ENCODE measurements at places on chromosomes 7 and 10. TPM values are rescaled to one million over a fixed set of nuclear protein-coding genes. Genes with fewer than 3 reads are reported as not detected.

Gene OR13A1
- not detected for polyA plus RNA-seq

Gene HTR7
- 0.13 TPM for polyA plus RNA-seq

Gene UNCX
- not detected for polyA plus RNA-seq

Gene GBF1
- polyA plus RNA-seq, result 34.6 TPM

Gene AASS
- polyA plus RNA-seq, result 37.7 TPM

GRCh38 chr10:99161165-99161564 lies 74.5 kb downstream of the HPSE2 start:
- DNase-seq, result no peak

DNA sequence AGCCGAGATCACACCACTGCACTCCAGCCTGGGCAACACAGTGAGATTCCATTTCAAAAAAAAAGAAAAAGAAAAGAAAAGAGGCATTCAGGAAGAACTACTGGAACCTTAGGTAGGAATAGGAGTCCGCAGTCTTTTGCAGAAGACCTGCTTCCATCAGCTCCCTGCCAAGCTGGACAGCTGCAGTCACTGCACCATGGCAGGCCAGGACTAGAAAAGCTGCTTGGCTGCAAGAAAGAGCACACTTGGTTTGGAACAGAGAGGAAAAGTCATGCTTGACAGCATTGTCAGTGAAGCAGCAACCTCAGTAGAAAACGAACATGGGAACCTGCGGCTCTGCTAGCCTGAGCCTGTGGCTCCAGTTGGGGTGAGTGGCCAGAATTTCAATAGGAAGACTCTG lies 104.3 kb downstream of the MARCHF5 start:
- DNase-seq, result no peak

GRCh38 chr10:23345861-23346260 lies 1.3 kb upstream of the C10orf67 start:
- DNase-seq, result no peak

DNA sequence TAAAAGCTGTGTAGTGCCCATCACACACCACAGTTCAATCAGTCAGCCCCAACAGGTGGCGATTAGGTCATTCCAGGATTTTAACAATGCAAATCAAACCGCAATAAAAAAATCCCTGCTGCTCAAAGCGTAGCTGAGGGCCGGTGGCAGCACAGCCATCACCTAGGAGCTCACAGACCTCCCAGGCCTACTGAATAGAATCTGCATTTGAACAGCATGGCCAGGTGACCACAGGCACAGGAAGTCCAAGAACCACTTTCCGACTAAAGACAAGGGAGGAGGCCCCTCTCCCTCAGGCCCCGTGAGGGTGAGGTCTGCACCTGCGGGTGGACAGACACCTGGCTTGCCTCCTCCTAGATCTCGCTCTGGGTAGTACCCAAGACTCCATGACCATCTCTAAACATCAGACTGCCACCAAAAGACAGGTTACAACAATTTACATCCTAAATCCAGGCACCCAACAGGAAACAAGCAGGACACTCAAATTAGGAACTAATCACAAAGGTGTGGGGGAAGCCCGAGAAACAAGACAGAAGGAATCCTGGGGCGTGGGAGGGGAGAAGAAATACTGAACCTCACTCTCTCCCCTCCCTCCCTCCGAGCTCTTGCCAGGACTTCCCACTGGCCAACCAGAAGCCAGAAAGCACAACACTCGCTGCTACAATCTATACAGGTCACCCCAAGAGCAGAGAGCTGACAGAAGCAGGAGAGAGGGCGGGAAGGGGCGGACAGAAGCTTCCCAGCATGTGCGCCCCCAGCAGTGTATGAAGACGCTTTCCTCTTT lies 19.2 kb downstream of the GNA12 start:
- DNase-seq, result no peak

- DNase-seq, result no peak
These were observed 152.1 kb downstream of the HIBADH start for GRCh38 chr7:27510541-27510940.

- DNase-seq, result no peak
These were observed 2.1 kb downstream of the ENTPD7 start for GRCh38 chr10:99661377-99661763.

DNA sequence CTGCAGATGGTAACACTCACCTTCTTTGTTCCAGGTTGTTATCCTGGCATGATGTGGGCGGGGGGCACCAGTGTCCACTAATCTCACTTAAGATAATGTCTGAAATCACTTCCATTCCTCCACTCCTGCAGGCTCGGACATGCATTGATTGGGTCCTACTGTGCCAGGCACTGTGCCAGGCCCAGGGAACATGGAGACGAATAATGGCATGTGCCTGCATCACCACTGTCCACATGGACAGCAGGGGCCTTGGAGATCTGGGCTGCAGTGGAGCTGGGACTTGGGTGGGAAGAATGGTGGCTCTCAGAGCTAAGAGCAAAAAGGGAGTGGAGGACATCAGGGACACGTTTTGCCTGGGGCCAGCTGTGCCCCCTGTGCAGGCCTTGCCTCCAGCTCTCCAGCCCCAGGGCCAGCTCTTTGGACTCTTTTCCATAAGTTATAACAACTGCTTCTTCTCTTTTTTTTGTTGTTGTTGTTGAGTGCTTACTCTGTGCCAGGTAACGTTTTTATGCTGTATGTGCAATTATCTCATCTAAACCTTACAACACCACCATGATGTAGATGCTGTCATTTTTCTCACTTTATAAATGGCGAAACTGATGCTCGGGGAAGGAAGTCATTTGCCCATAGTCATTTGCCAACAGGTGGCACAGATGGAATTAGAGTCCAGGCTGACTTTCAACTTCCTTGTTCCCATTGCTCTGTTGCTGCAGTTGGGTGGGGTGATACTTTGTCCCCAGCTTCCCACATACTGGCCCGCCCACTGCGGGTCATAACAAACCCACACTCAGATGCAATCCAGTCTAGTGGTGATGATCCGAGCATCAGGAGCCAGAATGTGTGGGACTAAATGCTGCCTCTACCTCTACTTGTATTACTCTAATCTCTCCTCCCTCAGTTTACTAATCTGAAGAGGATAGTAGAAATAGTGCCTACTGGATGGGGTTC lies 19.1 kb downstream of the PLPP4 start:
- no peak for DNase-seq

- DNase-seq, result no peak
These were observed 134.5 kb downstream of the PKD1L1 start for GRCh38 chr7:47813620-47814260.

DNA sequence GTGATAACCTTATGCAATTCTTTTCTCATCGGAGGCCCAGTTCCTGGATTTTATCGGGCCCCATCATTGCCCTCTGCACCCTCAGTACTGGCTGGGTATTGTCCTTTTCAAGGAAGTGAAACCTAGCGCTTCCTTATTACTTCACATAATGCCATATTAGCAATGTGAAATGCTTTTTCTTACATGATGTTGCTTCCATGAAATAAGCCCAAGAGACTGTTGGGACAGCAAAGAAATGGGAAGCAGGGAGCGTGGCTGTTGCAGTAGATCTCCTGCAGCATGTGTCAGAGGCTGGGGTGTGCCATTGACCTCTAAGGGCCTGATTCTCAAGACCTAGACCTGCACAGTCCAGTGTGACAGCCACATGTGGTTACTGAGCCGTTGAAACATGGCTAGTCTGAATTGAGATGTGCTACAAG lies 8.1 kb downstream of the CHN2 start:
- no peak for DNase-seq

- no peak for DNase-seq
These were observed 6.9 kb downstream of the ABCB8 start for GRCh38 chr7:151035026-151035717.

DNA sequence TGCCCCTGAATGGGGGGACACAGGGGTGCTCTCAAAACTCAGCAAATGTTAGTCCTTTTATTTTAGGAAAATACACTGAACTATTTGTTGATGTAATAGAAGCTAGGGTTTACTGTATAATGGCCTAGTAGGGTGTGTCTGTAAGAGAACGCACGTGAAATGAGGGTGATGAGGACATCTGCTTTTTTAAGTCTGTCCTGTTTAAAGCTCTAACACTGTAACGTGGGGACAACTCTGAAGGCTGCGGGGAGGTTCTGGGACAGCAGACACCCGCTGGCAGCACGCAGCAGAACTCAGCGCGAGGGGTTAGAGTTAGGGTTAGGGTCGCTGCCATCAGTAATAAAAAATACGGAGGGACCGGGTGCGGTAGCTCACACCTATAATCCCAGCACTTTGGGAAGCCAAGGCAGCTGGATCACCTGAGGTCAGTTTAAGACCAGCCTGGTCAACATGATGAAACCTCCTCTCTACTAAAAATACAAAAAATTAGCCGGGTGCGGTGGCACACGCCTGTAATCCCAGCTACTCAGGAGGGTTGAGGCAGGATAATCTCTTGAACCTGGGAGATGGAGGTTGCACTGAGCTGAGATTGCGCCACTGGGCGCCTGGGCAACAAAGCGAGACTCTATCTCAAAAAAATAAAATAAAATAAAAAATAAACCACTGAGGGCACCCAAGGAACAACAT lies 98.0 kb downstream of the CTBP2 start:
- peak; percentile 19 for DNase-seq

GRCh38 chr7:100719523-100720278 lies 567 bp upstream of the EPO start:
- no peak for DNase-seq

DNA sequence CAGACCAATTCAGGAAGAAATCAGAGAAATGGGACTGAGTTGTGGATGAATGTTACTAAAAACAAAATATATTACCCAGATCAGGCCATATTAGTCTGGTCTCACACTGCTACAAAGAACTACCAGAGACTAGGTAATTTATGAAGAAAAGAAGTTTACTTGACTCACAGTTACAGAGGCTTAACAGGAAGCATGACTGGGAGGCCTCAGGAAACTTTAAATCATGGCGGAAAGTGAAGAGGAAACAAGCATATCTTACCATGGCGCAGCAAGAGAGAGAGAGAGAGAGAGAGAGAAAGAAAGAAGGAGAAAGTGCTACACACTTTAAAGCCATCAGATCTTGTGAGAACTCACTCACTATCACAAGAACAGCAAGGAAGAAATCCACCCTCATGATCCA lies 636.8 kb upstream of the GRM3 start:
- DNase-seq, result no peak

DNA sequence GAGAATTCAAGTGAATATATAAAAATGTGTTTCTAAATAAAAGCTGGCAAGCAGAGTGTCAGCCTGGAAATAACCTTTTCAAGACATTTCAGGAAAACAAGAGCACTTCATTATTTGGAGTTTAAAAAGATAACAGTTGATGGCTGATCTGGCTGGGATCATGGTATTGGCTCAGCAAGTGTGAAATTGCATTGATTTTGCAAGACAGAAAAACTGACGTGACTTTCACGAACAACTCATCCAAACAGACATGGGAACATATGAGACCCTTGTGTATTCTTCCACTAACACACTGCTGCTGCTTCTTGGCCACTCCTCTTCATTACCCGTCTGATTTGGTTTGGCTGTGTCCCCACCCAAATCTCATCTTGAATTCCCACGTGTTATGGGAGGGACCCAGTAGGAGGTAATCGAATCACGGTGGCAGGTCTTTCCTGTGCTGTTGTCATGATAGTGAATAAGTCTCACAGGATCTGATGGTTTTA lies 108.5 kb downstream of the RAB18 start:
- DNase-seq, result no peak

DNA sequence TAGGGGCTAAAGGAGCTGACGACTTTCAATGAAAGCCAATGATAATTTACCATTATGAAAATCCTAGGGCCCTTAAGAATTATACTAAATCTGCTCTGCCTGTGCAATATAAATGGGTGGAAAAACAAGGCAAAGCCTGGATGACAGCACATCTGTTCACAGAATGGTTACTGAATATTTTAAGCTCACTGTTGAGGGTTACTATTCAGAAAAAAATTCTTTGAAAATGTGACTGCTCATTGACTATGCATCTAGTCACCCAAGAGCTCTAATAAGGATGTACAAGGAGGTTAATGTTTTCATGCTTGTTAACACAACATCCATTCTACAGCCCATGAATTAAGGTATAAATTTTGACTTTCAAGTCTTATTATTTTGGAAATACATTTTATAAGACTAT lies 8.9 kb downstream of the DKK1 start:
- DNase-seq, result no peak

DNA sequence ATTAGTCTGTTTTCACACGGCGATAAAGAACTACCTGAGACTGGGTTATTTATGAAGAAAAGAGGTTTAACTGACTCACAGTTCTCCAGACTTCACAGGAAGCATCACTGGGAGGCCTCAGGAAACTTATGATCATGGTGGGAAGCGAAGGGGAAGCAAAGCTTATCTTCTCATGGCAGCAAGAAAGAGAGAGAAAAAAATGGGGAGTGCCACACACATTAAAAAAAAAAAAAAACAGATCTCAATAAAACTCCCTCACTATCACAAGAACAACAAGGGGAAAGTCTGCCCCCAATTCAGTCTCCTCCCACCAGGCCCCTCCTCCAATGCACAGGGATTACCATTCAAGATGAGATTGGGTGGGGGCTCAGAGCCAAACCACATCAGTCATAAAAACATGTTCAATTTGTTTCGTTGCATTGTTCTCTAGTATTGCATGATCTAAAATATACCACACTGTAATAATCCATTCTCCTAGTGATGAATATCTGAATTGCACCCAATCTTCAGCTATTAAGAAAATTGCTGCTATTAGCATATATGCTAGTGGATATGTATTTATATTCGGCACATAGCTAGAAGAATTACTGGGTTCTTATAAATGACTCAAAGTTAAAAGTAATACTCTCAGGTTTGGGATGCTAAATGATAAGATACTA lies 328.9 kb upstream of the KCND2 start:
- no peak for DNase-seq

DNA sequence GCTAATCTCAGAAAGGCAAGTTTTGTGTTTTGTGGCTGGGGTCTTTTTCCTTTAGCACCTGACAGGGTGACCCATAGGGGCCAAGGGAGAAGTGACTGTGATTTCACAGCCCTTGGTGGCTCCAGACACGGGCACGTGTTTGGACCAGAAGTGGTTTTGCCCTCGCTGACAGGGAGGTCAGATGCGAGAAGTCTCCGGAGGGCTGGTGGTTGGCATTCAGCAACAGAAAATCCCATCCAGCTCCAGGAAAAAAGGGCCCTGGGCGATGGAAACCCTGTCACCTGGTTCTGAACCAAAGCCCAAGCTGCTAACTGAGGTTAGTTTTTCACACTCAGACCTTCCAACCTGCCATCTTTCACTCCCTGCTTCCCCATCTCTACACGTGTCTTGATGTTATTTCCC lies 272.9 kb downstream of the TRIL start:
- no peak for DNase-seq

GRCh38 chr7:124959676-124960075 lies 30.1 kb upstream of the POT1 start:
- DNase-seq, result no peak

- DNase-seq, result no peak
These were observed 29.7 kb downstream of the TMEM248 start for GRCh38 chr7:66950763-66951162.

DNA sequence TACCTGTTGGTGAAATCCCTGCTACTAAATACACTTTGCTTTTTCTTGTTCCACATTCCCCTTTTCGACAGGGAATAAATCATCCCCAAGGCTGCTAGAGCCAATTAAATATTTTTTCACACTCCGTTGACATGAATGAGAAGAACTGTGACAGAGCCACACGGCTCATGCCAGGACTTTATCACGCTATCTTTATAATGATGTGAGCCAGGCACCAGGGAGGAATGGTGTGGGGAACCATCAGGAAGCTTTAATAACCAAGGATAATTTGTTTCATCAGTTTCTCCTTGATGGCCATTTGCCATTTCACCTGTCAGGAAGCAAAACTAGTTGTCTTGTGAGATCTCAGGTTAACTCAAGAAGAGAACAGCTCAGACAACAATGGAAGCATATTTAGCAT lies 193.0 kb upstream of the C7orf33 start:
- DNase-seq, result no peak

GRCh38 chr7:1045069-1046063 lies 1.0 kb downstream of the GPR146 start:
- DNase-seq, result no peak

- DNase-seq, result peak; percentile 50
These were observed 98.3 kb downstream of the CHST15 start for GRCh38 chr10:123995082-123995460.
